Activated T-cell treated with anti-CD3 and anti-CD28 coated beads, Interleukin-2, amount 50 U/mL, for 72 hours (primary cell): ENCODE measurements at places on chromosomes 16 and 17. TPM values are rescaled to one million over a fixed set of nuclear protein-coding genes. Genes with fewer than 3 reads are reported as not detected.

The IL34 gene
- total RNA-seq: 0.36 TPM

- peak; percentile 15 for DNase-seq
- peaks cover 5% of the 10 kb centered on the region for H3K27me3 ChIP-seq
- H3K27ac ChIP-seq: no peak overlapping the region
- peaks cover 43% of the 10 kb centered on the region for H3K4me1 ChIP-seq
Measured at GRCh38 chr16:85894266-85894665, 4.7 kb upstream of the IRF8 start.

The TRPV2 gene
- 46.0 TPM for total RNA-seq

DNA sequence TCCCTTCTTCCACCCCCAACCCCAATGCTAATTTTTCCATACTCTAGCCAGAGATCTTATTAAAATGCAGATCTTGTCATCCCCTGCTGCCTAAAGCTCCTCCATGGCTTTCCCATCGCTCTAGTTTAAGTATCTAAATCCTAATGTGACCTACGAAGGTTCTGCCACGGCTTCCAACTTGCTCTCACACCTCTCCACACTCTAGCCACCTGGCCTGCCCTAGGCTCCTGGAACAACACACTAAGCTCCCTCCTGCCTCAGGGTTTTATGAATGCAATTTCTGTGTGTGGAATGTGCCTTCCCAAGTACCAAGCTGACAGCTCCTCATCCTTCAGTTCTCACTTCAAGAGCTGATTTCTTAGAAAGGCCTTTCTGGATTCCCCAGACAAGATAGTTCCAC lies 16.6 kb downstream of the NXPH3 start:
- H3K4me1 ChIP-seq: no peaks in the 10 kb centered on the region
- no peak overlapping the region for H3K27ac ChIP-seq
- no peak overlapping the region for H3K4me3 ChIP-seq
- H3K27me3 ChIP-seq: no peaks in the 10 kb centered on the region

DNA sequence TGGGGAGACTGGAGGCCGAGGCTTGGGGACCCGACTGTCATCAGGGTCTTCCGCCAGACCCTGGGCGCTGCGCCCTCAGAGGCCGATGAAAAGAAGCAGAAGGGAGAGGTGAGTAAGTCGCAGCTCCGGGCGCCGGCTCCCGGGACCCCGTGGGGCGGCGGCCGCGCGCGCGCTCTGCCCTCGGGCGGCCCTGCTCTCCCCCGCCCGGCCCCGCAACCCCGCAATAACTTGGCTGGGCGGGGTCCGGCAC lies 392 bp upstream of the ABHD15 start:
- no peak overlapping the region for H3K27ac ChIP-seq
- H3K27me3 ChIP-seq: no peaks in the 10 kb centered on the region
- H3K4me1 ChIP-seq: peaks cover 38% of the 10 kb centered on the region
- no peak for DNase-seq
- peak overlapping the region; percentile 93 for H3K4me3 ChIP-seq
- no peaks in the 10 kb centered on the region for H3K36me3 ChIP-seq

- no peak overlapping the region for H3K4me3 ChIP-seq
- DNase-seq: no peak
- H3K36me3 ChIP-seq: no peaks in the 10 kb centered on the region
- no peaks in the 10 kb centered on the region for H3K4me1 ChIP-seq
Measured at GRCh38 chr16:65125871-65126270, 4.0 kb upstream of the CDH11 start.

GRCh38 chr17:82446124-82446523 lies 4.4 kb downstream of the CYBC1 start:
- H3K36me3 ChIP-seq: peaks cover 10% of the 10 kb centered on the region
- peak overlapping the region; percentile 57 for H3K27ac ChIP-seq
- H3K4me3 ChIP-seq: no peak overlapping the region
- DNase-seq: no peak
- H3K27me3 ChIP-seq: no peaks in the 10 kb centered on the region

- DNase-seq: no peak
Measured at GRCh38 chr17:42198897-42199296, 4.6 kb upstream of the GHDC start.

The CDK5RAP3 gene
- 255 TPM for total RNA-seq

The RNF135 gene
- total RNA-seq: 12.3 TPM

The CMIP gene
- 53.1 TPM for total RNA-seq

- H3K27me3 ChIP-seq: no peaks in the 10 kb centered on the region
- H3K27ac ChIP-seq: no peak overlapping the region
- no peaks in the 10 kb centered on the region for H3K36me3 ChIP-seq
- H3K4me1 ChIP-seq: peaks cover 5% of the 10 kb centered on the region
- no peak overlapping the region for H3K4me3 ChIP-seq
Measured at GRCh38 chr17:32699247-32699646, 177.7 kb downstream of the MYO1D start.

GRCh38 chr17:63452962-63453551 lies 7.0 kb upstream of the CYB561 start:
- H3K36me3 ChIP-seq: no peaks in the 10 kb centered on the region
- H3K27ac ChIP-seq: no peak overlapping the region
- peaks cover 7% of the 10 kb centered on the region for H3K27me3 ChIP-seq
- no peak for DNase-seq
- no peak overlapping the region for H3K4me3 ChIP-seq
- peaks cover 10% of the 10 kb centered on the region for H3K4me1 ChIP-seq

The CLDN7 gene
- 3.1 TPM for total RNA-seq

The NECAB2 gene
- not detected for total RNA-seq

The NPIPA5 gene
- total RNA-seq: 0.39 TPM

- no peak for DNase-seq
- H3K4me3 ChIP-seq: no peak overlapping the region
- no peaks in the 10 kb centered on the region for H3K36me3 ChIP-seq
- H3K4me1 ChIP-seq: peaks cover 28% of the 10 kb centered on the region
Measured at GRCh38 chr17:79845601-79845949, 6.3 kb upstream of the CBX4 start.

The GAS2L2 gene
- total RNA-seq: 0.17 TPM

DNA sequence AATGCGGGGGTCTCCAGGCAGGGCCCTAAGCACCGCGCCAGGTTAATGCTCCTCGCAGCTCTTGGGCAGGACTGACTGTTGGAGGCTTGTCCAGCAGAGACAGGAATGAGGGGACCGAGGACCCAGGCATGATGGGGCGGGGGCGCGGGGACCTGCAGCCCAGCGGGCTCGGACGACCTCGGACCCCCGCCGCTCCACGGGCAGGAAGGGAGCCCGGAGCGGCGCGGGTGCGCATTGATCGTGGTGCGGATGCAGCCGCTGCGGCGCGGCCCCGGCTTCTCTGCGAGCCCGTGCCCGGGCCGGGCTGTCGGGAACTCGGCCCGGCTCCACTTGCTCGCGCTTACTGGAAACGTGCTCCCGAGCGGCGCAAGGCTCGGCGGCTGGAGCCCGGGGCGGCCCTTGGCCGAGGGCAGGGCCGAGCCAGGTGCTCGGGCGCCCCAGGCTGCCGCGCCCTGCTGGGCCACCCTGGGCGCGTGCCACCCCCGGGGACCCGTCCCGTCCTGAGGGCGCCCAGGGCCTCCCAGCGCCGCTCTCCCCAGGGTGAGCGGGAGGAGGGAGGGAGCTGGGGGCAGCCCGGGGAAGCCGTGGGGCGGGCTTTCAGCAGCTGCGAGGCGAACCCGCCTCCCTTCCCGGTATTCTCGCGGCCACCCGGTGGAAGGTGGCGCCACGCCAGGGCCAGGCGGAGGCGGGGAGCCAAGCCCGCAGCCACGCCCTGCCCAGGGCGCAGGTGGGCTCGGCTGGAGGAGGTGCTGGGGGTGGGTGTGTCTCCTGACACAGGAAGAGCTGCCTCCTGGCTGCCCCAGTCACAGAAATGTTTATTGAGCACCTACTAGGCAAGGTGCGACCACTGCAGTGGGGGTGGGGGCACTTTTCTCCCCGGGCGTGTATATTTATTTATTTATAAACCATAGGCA lies 45.9 kb downstream of the SOCS3 start:
- peaks cover 48% of the 10 kb centered on the region for H3K4me1 ChIP-seq
- peak; percentile 71 for DNase-seq
- H3K27me3 ChIP-seq: no peaks in the 10 kb centered on the region
